ENCODE measurements at places on chromosomes 12 and 14.

GRCh38 chr12:24573621-24574020 is 375.3 kb downstream of the BCAT1 start:
- DNase-seq: no peak

GRCh38 chr12:48813465-48814261 is 4.6 kb upstream of the CACNB3 start:
- no peak for DNase-seq

DNA sequence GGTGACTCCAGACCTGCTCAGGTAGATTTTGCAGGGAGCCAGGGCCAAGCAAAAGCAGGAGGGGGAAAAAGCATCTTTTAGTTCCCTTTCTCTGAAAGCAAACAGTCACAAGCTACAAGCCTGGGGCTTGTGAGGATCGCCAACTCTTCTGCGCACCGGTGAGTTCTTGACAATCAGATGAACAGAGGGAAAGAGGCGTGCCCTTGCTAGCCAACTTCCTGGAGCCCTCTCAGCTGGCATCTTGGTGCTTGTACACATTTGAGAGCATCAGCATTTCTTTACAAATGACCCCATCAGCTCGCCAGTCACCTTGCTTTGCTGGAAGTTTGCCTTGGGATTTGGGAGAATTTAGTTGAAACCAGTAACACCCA is 55.5 kb downstream of the ZNF664 start:
- DNase-seq: no peak

DNA sequence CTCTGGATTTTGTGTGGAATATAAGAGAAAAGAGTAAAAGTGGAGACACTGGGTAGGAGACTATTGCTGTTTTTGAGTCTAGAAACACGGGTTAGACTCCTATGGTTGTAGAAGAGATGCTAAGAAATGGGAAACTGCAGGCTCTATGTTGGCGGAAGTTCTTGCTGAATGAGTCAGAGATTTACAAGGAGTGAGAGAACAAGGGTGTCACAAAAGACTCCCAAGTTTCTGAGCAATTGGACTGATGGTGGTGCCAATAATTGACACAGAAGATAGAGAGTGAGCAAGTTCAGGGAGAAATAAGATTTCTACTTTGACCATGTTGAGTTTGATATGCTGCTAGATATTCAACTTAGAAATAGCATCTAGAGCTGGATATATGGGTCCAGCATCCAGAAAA is 2.6 kb upstream of the PRKD1 start:
- DNase-seq: no peak

DNA sequence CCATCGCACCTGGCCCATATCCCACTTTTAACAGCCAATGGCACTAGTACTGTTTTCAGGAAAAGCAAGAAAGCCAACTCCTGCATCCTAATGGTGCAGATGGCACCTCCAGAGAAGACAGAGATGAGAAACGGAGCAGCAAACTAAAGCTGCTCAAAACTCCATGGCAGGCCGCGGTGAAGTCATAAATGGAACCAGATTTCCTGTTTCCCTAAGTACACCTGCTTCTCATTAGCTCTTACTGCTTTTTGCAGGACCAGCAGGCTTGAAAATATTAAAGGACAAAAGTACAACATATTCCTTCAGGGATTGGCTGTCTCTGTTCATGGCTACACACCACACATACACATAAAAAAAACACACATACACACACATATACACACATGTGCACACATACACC is 36.7 kb upstream of the LGALS3 start:
- DNase-seq: no peak

- no peak for DNase-seq
Observed at GRCh38 chr12:23626791-23627190, 322.7 kb downstream of the SOX5 start.

GRCh38 chr12:26523708-26524150 is 309.3 kb downstream of the ITPR2 start:
- no peak for DNase-seq

- DNase-seq: no peak
Observed at GRCh38 chr12:50404307-50404706, 3.6 kb downstream of the LARP4 start.

- DNase-seq: no peak
Observed at GRCh38 chr12:2264651-2265232, 212.0 kb downstream of the CACNA1C start.

DNA sequence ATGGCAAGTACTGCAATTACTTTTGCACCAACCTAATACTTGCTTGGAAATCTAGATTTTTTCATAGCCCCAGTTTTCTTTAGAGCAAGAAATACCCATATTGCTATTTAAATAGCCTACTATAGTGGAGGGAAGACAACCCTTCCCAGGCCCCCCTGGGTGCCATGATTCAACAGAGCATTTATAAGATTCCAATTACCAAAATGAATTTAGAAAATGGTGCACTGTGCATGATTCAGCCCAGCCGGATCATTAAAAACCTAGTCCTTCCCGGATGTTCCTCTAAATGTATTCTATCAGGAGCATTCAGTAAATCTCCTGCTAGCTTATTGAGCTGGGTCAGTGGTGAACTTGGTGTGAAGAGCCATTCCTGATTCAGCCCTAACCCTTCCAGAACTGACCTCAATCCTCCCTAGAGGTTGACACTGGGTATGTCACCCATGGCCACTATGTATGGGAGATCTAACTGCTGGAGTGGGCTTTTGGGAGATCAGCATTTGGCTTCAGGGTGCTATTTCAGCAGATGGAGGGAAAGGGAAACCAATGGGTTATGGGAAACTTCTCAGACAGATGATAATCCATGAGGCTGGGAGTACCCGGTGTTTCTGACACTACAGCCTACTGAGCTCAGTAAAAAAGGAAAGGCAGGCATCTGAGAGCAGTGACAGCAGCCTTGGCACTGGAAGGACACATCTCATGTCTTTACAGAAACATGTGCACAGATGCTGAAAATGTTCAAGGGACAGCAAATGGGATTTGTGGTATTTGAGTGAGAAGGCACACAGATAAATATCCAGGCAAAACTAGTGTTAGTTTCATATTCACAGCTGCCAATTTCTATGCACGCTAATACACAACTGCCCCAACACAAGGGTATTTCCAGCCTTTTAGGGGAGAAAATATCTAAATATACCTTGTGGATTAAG is 258.9 kb downstream of the DPF3 start:
- DNase-seq: no peak

- no peak for DNase-seq
Observed at GRCh38 chr12:55965941-55966407, at the start of gene PMEL. PMEL (minus strand) TSS chr12:55966042; CDS start chr12:55966011, 31 bp downstream.

DNA sequence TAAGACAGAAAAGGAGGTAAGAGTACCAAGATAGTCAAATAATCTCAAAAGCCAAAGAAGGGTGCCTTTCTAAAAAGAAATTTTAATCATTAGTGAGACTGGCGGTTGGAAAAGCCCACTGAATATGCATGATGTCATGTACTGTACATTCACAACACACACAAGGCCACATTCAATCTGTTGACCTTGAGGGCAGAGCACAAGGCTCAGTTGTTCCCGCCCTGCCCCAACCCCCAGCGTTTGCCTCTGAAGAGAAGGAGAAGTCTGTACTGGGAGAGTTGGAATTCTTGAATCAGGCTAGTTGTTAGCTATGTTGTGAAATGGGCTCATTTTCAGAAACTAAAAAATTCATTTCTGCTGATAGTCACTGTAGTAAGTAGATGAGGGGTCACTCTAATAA is 50.2 kb upstream of the NID2 start:
- no peak for DNase-seq

DNA sequence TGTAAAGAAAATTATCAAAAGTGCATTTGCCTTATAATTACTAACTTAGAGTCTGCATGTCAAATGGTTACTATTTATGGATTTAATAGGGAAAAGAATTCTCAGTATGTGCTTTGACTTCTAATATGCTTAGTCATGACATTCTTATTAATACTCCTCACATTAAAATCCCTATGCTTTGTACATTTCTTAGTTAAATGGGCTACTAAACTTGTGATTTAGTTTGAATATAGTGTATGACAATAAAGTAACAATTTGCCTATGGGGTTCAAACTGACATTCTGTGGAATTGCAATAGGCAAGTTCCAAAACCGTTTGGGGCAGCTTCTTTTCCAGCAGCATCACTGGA is 361.9 kb upstream of the TMTC1 start:
- no peak for DNase-seq

DNA sequence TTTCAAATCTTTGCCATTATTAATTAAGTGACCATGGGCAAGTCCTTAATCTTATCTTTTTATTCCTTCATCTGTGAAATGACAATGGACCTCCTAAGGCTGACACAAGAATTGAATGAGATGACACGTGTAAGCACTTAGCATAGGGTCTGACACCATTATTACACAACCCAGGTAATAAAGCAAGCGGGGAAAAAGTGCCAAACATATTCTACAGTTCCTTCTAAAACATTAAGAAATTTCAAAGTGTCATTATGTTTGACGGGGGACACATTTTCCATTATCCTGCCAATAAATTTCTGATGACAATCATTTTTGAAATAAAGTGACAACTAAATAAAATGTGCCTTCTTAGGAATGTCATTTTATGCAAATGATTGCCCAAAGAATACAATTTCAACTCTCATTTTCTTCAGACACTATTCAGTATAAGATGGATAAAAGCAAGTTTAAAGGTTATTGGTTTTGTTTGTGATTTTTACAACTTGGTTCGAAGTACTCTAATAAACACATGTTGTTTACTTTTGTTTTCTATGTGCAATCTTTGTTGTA is 3.0 kb downstream of the ANKS1B start:
- no peak for DNase-seq

- no peak for DNase-seq
Observed at GRCh38 chr12:96878704-96879103, 28.4 kb upstream of the NEDD1 start.

DNA sequence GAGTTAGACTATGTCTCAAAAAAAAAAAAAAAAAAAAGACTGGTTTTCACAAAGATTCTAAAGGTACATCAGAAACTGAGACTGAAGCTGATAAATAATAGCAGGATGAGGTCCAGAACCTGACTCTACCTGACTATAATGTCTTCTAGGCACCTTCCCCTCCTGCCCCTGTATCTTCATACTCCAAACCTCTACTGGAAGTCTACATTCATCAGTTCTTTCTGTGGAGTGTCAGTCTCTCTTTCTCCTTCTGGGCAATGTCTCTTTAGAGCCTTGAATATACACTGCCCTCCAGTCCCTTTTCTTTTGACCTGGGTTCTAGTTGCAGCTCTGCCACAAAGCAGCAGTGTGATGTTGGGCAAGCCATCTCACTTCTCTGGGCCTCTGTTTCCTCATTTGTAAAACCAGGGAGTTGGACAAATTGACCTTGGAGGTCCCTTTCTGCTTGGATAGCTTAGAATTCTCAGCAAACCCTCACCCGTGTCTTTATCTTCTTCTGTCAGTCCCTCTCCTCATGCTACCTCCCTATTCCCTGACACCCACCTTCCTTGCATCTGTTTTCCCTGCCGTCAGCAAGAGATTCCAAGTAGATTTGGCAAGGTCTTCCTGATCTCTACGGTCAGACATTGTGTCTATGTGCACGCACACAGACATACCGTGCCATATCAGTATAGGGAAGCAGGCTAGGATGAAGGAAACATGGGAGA is 4.3 kb downstream of the NFE2 start:
- DNase-seq: no peak

Data from stimulated activated CD4-positive, alpha-beta T cell treated with anti-CD3 and anti-CD28 coated beads, Interleukin-4, amount 100 ng/mL, for 4 hours (primary cell).